ENCODE measurements at places on chromosomes 3 and 15.

GRCh38 chr3:190086191-190086590 lies 34.5 kb downstream of the P3H2 start:
- DNase-seq, result no peak

- no peak for DNase-seq
Measured at GRCh38 chr3:14511623-14512280, 28.4 kb downstream of the GRIP2 start.

DNA sequence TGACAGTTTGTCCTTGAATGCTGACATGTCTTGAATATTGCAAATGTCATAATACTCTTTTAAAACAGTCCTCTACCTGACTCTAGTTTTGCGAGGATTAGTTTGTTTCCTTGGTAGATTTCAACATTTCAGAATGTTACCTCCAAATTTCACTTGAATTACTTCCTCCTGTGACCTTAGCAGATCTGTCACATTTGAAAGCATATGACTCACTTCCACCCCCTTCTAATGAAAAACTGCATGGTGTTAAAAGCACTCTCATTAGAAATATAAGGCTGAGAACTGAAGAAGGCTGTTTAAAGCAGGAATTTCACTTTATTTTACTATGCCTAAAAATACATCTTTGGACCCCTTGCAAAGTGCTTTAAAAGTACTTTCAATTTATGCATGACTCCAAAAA lies 598.7 kb upstream of the TGFBR2 start:
- no peak for DNase-seq

GRCh38 chr3:54969652-54970051 lies 41.8 kb upstream of the LRTM1 start:
- DNase-seq, result no peak

- peak; percentile 98 for DNase-seq
Measured at GRCh38 chr15:90233387-90234095, at the start of gene CIB1. Gene CIB1, minus strand, starts transcription at chr15:90233941. Its CDS starts 56 bp downstream, at chr15:90233885.

DNA sequence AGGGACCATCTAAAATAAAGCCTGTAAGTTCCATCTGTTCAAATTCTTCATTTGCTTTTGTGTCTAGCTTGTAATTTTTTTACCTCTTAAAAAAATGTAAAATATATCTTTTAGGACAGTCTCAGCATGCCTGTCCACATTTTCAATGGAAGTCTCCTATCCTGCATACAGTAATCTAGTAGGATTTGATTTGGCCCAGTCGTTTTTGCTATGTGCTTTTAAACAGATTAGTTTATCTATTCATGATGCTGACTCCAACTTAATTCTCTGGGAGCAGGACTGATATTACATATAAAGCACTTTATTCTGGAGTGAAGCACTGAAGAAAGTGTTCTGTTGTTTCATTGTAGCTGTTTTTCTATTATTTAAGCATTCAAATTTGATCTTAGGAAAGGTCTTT lies 38.9 kb upstream of the CFAP20DC start:
- no peak for DNase-seq

DNA sequence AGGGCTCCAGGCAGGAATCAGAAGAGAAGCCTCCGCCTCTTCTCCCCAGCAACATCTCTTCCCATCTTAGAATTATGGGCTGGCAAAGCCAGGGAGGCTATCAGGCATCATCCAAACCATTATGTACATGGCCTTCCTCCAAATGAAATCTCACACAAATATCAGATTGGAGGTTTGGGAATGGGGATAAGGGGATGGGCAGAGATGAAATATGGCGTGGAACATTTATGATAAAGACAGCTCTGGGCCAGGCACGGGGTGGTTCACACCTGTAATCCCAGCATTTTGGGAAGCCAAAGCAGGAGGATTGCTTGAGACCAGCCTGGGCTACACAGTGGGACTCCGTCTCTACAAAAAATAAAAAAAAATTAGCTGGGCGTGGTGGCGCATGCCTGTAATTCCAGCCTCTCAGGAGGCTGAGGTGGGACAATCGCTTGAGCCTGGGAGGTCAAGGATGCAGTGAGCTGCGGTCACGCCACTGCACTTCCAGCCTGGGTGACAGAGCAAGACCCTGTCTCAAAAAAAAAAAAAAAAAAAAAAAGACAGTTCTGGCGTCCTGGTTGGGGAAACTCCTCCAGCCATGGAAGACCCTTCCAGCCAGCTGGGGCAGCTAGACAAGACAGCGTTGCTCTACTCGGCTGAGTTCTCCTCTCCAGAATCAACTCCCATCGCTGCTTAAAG lies 36.6 kb downstream of the CPN2 start:
- DNase-seq, result no peak

DNA sequence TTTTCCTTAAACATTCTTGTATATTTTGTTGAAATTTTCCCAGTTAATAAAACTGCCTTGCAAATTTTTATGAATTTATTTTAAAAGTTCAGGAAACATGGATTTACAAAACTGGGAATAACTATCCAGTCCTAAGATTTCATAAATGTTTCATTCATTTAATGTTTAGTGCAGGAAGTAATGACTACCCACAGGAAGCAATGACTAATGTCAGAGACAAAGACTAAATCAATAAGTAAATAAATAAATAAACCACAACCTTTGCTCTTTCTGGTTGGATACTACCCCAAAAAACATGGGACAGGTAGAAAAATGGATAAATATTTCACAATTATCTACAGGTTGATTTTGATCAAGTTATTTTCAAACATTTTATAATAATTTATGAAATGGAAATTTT lies 48.8 kb upstream of the TMCO5A start:
- DNase-seq, result no peak

- no peak for DNase-seq
Measured at GRCh38 chr15:98405013-98405412, 243.3 kb upstream of the IGF1R start.

DNA sequence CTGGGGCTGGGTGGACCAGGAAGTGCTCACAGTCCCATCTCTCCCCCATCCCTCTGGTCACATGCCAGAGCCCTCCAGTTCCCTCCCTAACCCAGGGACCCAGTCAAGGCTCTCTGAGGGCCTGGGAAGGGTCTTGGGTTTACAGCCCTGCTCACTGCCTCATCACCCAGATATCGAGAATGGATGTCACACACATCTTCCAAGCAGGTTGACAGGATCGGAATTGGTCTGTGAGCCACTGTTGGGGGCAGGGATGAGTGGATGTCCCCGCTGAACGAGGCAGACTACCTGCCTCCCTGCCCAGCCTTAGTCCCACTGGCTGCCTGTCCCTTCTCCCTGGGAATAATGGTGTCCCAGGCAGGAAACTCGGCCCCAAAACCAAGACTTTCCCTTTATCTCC lies 20.0 kb upstream of the GOLGA6C start:
- DNase-seq, result peak; percentile 31

DNA sequence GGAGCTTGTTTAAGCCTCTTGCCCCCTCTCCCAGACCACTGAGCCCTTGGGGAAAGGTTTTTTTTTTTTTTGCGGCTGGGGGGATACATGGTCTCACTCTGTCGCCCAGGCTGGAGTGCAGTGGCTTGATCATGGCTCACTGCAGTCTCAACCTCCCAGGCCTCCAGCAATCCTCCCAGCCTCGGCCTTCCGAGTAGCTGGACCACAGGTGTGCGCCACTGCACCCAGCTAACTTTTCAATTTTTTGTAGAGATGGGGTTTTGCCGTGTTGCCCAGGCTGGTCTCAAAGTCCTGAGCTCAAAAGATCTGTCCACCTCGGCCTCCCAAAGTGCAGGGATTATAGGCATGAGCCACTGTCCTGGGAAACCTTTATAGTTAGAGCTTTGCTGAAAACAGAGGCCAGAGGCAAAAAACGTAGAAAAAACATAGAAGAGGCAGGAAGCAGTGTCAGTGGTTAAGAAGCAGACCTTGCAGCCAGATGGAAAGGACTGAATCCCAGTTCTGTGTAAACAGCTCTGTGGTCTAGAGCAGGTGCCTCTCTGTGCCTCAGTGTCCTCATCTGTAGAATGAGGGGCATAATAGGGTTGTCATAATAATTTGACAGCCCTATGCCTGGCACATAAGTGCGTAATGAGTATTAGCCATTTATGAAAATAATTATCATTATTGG lies 33.1 kb downstream of the CMTM7 start:
- no peak for DNase-seq

GRCh38 chr15:53046153-53046790 lies 256.1 kb upstream of the ONECUT1 start:
- no peak for DNase-seq

GRCh38 chr3:135199137-135199536 lies 404.1 kb downstream of the EPHB1 start:
- no peak for DNase-seq

DNA sequence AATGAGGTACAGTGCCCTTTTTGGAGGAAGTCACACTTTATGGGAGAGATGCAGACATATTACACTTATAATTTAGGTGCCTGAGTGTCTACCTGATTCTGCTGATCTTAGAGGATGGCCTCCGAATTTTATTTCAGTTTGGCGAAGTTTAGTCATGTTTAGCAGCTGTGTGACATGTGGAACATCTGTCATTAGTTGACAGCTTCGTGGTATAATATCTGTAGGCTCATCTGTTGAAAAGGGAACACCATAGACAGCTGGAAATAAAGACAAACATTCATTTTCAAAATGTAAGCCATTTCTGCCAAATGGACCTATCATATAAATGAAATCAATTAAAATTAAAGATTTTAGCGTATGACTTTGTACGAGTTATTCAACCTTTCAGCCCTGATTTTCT lies 165.4 kb downstream of the CFAP20DC start:
- DNase-seq, result no peak

DNA sequence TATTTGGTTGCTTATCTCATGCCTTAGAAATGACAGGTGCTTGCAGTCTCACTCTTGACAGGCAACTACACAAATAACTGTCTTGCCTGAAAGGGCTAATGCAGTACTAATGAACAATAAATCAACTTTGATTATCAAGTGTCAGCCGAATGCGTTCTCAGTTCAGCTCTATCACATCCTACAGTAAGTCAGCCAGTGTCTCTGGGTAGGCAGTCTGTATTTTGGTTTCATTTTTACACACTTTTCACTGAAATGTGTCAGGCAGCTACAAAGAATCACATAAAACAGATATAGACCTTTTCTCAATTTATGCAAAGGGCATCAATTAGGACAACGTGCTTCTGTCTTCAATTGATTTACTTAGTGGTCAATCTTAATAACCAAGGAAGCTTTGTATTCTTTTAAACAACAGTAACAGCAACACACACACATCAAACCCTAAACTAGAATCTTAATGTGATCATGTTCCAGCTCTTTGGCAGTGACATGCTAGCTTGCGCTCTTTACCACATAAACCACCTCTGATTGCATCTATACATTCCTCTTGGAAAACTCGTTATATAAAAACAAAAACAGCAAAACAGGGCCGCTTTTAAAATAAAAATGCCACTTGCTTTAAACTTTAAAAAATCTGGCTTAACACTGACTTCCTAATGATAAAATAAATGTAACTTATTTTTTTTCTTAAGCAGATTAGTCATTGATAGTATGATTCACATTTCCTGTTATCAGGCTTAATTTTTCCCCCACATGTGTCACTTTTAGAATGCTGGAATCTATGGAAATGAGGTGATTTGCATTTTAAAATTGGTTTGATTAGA lies 520.4 kb downstream of the FOXP1 start:
- peak; percentile 52 for DNase-seq

DNA sequence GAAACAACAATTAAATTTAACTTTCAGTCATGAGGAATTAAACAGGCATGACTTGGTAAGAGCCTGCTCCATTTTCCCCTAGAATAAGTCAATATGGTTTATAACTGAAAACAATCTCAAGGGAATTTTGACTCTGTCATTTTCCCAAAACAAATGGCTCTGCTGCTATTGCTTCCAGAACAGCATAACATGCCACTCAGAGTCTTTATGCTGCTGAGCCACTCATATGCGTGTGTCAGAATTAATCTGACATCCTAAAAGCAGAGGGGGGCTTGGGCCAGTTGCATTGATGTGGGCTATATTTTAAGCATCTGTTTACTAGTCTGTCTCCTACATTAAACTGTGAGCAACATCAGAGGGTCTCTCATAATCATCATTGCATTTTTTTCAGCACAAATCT lies 111.1 kb upstream of the ABI3BP start:
- DNase-seq, result no peak

DNA sequence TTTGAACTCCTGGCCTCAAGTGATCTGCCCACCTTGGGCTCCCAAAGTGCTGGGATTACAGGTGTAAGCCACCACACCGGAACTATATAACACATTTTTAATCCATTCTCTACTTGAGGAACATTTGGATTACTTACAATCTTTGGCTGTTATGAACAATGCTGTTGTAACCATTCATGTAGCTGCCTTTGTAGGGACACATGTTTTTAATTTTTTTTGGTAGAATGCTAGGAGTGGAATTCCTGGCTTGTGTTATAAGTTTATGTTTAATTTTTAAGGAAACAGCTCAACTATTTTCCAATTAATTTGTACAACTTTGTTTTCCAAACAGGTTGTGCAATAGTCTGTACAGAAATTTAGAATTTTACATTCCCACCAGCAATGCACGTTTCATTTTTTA lies 51.7 kb downstream of the GPR149 start:
- DNase-seq, result no peak

DNA sequence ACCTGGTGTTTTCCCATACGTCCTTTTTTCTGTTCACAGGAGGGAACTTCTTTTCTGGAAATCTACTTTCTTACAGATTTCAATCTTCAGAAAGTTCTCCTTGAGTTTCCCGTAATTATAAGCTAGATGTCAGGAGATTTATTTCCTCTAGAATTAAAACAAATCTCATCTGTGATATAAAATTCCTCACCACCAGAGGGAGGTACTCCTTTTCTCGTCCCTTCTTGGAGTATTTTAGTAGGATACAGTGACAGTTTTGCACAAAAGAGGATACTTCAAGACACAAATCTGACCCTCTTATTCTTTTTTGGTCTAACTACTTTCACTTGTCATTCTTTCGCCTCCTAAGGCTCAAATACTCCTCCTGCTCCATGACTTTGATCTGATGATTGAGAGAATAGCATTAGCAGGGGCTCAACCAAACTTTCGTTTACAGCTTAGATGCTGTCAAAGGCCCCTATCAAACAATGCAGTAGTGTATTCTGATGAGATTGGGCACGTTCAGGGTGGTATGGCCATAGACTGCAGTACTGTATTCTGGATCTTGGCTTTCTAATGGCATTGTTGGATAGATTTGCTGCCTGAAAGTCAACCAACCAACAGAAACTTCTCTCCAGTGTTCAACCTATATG lies 38.0 kb downstream of the TMEM41A start:
- DNase-seq, result no peak

DNA sequence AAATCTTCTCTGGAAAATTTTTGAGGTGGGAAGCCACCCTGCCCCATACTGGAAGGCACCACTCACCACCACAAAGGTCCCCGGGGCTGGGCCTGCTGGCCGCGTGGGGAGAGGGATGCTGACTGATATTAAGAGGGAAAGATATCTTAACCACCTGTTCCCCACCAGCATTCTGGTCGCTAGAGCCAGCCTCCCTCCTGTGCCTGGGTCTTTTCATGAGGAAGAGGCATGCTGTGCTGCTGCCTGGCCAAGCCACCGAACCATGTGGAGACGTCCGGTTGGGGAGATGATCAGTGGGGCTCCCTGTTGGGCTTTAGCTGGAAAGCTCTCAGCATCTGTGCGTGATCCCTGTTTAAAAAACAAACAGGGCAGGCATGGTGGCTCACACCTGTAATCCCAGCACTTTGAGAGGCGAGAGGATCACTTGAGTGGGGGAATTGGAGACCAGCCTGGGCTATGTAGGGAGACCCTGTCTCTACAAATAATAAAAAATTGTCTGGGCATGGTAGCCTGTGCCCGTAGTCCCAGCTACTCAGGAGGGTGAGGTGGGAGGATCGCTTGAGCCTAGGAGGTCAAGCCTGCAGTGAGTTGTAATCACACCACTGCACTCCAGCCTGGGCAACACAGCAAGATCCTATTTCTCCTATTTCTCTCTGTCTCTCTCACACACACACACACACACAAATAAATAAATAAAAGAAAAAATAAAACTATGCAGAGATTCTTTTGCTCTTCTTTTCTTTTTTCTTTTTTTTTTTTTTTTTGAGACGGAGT lies 1.0 kb downstream of the KLHL18 start:
- DNase-seq, result peak; percentile 63

- no peak for DNase-seq
Measured at GRCh38 chr3:141096981-141097380, 45.8 kb downstream of the SPSB4 start.

Data from activated CD8-positive, alpha-beta memory T cell treated with anti-CD3 and anti-CD28 coated beads, Interleukin-2, amount 10 ng/mL, durations not matched to agents 7 days and 5 days (primary cell).